Eye (tissue), 1 donor: ENCODE measurements at places on chromosomes 4 and X.

DNA sequence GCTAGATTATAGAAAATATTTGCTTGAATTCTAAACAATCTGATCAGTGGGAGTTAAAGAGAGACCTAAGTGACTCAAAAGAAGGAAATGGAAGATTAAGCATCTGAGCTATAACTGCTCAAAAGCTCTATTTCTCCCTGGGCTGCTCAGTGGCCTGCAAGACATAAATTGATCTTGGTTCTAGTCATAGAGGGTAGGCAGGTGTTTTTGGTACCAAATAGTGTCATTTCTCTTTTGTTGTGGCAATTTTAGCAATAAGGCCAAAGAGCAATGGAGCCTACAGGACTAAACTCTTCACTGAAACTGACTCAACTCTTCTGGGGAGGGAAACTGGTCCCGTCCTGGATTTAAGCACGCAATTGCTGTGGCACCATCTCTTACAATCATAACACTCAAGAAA, 33.9 kb upstream of the BMP2K start:
- DNase-seq, result no peak

GRCh38 chr4:2457481-2458295, 11.2 kb upstream of the RNF4 start:
- no peak for DNase-seq

DNA sequence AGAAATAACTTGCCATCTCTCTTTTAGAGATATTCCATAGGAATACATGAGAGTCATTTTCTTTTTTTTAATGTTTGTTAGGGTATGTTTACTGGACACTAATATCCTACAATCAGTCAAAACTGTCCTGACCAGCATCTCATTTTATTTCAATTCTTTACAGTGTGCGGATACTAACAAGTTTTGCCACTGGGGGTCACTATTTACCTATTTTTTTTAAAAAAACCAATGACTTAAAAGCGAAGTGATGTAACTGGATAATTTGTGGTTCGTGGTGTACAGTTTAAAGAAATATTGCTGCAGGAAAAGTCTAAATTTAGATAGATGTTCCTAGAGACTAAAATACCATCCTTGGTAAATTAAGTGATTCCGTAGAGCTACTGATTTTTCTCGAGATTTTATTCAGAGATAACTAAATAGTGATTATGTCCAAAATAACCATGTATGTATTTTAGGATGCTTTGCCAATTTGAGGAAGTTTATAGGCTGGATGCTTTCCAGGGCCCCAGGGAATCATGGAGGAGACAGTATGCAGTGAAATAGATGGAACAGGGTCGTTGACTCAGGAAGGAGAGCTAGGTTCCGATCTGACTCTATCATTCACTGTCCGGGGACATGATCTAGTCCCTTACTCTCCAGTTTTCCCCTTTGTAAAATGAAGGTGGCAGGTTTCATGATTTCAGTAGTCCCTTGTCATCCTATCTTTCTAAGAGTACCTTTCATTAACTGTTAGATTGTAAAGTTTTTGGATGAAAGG, 34.0 kb upstream of the GNPDA2 start:
- peak; percentile 83 for DNase-seq

GRCh38 chr4:55876387-55876786, 22.9 kb downstream of the EXOC1 start:
- no peak for DNase-seq

GRCh38 chrX:55489314-55490009, at the start of gene USP51:
TSS of gene USP51 (minus strand) at chrX:55489848. CDS start at chrX:55488939, 909 bp downstream.
- peak; percentile 82 for DNase-seq

- DNase-seq, result no peak
These were observed 922.1 kb downstream of the RAB28 start for GRCh38 chr4:12562021-12562420.

DNA sequence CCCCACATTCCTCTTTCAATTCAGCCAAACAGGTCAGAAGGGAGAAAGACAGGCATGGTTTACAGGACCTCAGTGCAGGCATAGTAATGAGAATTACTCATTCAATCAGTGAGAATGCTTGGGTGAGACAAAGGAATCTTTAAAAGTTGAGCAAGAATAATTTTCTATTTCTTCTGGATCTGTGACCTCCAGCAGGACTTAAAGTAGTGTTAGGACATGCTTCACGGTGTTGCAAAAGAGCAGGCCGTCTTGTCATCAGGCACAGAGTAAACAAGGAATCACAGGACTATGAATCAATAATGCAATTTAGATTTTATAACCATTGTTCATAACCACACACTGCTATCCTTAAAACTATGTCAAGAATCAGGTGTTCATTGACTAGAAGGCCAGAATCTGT, 130.6 kb upstream of the GLRA2 start:
- DNase-seq, result no peak

- DNase-seq, result no peak
These were observed 328.4 kb upstream of the INTU start for GRCh38 chr4:127304356-127304755.

DNA sequence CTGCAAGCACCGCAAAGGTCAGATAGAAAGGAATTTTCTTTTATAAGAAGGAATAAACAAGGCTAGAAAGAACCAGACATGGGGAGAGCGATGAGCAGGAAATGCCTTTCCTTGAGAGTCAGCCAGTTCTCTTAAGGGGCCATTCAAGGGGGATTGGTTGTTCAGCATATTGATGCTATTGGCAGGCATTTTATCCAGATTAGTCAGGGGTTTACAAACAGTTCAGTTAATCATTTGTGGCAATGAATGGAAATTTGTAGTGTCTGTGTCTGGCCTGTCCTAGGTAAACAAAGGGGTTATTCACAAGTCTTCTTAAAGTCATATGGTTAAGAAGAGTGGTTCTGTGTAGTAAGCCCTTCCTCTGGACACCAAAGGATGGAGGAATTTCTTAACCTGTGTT, 184.7 kb upstream of the FRMPD4 start:
- DNase-seq, result peak; percentile 22

DNA sequence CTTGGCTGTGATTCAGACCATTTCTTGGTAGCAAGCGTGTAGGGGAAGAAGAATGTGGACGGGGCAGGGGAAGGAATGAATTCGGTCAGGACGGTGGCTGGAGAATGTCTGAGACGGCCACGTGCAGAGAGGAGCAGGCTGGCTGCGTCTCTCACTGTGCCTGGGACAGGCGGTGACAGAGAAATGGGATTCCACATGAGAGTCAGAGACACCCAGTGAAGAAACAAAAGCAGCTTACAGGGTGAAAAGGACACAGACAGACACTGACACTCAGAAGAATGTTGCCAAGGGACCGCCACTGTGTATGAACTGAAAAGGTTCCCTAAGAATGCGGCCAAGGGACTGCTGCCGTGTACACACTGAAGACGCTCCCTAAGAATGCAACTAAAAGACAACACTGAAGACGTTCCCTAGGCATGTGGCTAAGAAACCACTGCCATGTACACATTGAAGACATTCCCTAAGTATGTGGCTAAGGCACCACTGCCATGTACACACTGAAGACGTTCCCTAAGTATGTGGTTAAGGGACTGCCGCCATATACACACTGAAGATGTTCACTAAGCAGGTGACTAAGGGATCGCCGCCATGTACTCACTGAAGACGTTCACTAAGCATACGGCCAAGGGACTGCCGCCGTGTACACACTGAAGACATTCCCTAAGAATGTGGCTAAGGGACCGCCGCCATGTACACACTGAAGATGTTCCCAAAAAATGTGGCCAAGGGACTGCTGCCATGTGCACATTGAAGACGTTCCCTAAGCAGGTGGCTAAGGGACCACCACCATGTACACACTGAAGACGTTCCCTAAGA, 49.1 kb downstream of the DHRSX start:
- DNase-seq, result peak; percentile 56

DNA sequence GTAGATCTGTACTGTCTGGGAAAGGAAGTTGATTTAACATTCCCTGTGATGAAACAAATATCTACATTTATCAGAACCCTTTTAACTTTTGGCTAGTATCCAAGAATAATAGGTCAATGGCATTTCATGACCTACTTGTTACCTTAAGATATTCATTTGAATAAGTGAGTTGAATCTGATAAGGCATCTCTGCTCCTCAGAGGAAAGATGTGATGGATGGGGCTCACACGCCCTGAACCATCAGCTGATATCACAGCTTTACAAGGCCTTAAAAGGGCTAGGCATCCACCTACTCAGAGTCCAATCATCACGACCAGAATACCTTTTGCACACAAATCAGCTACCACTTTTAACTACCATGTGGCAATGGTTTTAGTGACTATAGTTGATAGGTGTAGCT, 90.2 kb upstream of the PDLIM3 start:
- DNase-seq, result no peak

DNA sequence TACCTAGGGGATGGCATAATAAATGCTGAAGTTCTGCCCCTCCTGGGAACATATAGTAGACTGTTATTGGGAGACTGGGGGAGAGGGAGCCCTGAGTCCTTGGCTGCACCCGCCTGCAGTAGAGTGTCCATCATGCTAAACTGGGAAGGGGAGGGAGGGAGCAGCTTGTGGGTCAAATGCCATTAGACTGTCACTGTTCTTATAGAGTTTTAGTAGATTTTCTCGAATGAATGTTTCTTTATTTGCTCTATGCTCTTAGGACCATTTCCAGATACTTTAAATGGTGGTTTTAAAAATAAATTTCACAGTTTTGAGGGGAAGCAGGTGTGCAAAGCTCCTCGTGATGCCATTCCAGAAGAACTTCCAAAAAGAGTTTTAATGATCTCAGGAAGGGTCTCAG, 111.6 kb upstream of the USP9X start:
- DNase-seq, result no peak
